Tongue (tissue), 3 donors: ENCODE measurements at places on chromosomes 7 and 10.

GRCh38 chr7:120052884-120053382 is 220.0 kb upstream of the KCND2 start:
- DNase-seq, result peak; percentile 2

- no peak for DNase-seq
These were observed 209.6 kb downstream of the KIAA1217 start for GRCh38 chr10:24418532-24418931.

DNA sequence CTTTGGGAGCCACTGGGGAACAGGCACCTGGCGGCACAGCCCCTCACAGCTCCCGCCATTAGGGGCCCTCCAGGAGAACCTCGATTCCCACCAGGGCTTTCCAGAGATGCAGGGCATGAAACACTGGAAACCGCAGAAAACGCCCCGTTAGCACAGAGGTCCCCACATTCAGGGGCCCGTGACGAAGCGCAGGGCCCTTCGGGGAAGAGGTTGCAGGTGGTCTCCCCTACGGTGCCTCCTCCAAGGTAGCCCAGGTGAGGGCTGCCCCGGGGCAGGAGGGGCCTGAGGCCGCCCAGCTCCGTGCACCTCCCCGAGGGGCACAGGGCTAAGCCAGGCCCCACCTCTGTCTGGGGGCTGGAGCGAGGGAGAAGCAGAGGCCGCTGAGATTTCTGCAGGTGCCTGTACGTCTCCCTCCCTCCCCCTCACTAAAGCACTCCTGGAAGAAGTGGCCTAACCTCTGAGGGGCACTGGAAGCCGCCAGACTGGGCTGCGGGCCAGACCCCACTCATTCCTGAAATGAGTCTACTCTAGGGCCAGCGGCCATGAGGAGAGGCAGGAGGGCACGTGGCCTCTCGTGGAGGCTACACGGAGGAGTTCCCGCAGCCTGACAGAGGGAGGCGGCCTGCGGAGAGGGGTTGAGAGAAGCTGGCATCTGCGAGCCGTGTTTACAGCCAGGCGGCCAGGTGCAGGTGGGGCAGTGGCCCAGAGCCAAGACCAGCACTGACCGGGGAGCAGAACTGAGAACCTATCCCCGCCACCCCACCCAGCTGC is 6.9 kb downstream of the PDGFA start:
- DNase-seq, result peak; percentile 29

GRCh38 chr10:109820620-109821405 is 102.5 kb downstream of the XPNPEP1 start:
- DNase-seq, result no peak

DNA sequence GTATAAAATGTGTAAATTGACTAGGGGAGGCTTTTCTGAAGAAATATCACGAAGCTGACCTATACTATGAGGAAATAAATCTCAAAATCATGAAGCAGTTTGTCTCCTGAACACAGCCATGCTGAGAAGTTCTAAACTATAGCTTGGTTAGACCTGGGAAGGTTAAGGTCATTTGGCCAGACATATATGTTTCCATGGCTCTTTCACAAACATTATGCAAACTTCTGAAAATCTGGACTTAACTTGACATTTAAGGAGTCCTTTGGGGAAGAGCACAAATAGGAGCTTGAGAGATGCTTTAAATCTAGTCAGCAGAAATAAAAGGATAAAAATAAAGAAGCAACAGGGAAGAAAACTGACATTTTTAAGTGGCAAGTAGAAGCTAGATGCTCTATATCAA is 115.9 kb upstream of the MEOX2 start:
- DNase-seq, result peak; percentile 80

GRCh38 chr7:80154656-80155333 is 20.2 kb downstream of the GNAI1 start:
- no peak for DNase-seq

DNA sequence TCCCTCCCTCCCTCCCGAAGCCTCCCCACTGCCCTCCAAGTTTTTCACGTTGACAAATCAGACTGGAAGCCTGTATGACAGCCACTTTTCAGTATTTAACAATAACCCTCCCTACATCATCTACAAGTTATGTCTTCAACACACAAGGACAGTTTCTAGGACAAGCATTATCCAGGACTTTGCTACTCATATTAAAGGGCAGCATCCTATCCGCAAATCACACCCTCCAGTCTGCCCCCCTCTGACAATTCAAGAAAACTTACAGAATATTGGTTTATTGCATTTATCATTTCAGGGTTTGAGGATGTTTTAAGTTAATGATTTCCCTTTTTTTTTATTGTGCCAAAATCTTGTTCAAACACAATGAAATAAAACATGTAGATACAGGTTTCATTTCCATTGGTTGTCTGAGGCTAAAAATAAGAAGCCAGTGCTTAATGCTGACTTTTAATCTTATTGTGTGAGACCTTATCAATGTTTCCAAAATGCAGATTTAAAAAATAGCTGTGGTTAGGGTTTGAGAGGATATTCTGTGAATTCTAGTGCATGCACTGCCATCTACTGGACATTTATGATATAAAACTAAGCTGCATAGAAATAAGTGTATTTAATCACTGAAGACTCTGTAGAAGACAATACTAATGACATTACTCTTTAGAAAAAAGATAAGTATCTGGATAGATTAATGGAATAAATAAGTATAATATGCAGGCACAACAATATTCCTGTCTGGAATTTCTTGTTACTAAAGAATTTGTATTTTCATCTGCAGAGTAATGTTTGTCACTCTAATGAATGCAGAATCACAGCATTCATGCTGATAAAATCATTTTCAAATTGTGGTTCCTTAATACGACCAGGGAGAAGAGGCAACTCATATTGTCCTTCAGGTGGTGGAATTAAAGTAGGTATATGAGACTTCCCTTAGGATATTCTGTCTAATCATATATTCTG is 64.1 kb downstream of the CAV1 start:
- DNase-seq, result peak; percentile 87

- peak; percentile 97 for DNase-seq
These were observed 16.0 kb upstream of the ITGA8 start for GRCh38 chr10:15735763-15736162.

DNA sequence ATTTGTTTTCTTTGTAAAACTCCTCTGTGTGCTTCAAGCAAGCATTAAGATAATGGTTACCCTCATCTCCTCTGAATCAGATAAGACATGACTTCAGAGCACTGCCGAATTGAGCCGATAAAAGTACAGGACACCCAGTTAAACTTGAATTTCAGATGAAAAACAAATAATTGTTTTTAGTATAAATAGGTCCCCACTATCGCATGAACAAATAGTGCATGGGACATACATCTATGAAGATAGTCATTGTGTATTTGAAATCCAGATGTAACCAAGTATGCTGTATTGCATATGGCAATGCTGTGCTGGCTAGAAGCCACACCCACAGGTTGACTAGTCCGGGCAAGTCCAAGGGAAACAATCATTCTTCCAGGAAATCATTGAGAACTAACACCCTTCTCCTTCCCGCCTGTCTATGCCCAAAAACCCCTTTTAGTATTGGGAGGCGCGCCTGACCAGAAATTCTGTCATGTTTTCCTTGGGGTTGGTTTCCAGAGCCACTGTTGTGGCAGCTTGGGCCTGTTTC is 12.6 kb upstream of the FGFR2 start:
- no peak for DNase-seq

- DNase-seq, result peak; percentile 17
These were observed 24.4 kb upstream of the ASAH2 start for GRCh38 chr10:50275650-50276235.

DNA sequence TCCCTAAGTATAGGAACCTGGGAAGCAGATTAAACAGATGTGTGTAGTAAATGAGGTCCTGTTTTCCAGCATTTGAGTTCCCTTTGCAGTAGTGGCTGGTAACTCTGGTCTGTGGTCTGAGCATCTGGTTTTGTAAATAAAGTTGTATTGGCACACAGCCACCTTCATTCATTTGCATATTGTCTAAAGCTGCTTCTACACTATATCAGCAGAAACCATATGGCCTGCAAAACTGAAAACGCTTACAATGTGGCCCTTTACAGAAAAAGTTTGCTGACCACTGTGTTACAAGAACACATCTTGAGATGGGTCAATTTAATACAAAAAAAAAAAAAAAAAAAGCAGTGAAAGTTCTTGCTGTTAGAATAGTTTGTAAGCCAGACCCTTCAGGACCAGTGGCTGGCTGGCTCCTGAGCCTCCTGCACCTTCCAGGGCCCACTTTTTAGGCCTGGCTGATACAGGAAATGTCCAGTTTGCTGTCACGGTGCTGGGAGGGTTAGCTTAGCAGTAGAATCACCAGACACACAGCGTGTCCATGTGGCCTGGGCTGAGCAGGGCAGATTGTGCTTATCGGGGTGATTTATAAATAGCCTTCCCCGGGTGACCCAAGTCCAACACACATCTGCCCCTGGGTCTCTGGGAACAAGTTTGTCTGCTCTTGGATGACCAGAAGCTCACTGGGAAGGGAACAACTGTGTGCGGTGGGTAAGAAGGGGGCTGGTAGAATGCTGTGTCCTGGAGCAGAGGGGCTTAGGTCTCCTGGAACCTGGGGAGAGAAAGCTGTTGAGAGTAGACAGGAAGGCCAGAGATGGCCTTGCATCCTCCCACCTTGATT is 1.4 kb downstream of the C10orf71 start:
- DNase-seq, result peak; percentile 75

GRCh38 chr7:45684910-45685618 is 110.9 kb downstream of the ADCY1 start:
- DNase-seq, result no peak
